ENCODE measurements at places on chromosomes 11 and 22.

- no peak for DNase-seq
These were observed 91.4 kb upstream of the CTSC start for GRCh38 chr11:88428959-88429358.

DNA sequence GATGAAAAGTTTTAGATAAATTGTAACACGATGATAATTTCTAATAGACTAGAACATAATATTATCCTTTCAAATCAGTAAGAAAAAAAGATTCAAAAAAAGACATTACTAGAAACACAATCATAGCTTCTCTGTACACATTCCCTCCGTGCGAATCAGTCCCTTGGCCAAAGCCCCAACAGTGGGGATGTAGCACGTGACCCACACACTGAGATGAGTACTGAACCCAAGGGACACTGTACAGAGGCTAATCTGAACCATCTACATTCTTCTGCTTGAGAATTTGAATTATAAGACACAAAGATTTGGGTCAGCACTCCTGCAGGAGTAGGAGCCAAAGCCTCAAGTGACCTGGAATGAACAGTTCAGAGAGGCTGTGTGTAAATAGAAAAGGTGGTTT is 353.7 kb downstream of the INSC start:
- no peak for DNase-seq

DNA sequence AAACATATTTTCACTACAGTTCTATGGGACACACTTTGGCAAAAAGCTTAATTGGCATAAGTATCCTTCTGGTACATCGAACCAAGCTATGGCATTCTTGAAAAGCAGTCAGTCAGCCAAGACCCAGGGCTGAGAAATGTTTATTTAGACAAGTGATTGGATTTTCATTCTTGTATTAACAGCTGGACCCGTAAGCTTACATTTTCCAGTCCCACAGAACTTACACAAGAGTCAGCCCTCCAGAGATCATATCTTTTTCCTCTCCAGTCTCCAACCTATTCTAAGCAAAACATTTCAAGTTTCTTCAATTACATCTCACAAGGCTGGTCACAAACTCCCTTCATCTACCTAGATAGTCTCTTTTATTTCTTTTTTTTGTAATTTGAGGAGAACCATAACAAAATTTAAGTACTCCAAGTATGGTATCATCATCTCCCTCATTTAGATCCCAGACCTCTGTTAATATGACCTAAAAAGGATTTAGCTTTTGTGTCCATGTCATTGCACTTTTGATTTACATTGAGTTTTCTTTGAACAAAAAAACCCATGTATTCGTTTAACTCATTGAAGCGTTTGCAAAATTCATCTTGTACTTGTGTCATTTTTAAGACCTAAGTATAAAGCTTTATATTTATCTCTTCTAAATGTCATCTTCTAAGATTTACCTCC is 67.9 kb upstream of the GRK3 start:
- no peak for DNase-seq

DNA sequence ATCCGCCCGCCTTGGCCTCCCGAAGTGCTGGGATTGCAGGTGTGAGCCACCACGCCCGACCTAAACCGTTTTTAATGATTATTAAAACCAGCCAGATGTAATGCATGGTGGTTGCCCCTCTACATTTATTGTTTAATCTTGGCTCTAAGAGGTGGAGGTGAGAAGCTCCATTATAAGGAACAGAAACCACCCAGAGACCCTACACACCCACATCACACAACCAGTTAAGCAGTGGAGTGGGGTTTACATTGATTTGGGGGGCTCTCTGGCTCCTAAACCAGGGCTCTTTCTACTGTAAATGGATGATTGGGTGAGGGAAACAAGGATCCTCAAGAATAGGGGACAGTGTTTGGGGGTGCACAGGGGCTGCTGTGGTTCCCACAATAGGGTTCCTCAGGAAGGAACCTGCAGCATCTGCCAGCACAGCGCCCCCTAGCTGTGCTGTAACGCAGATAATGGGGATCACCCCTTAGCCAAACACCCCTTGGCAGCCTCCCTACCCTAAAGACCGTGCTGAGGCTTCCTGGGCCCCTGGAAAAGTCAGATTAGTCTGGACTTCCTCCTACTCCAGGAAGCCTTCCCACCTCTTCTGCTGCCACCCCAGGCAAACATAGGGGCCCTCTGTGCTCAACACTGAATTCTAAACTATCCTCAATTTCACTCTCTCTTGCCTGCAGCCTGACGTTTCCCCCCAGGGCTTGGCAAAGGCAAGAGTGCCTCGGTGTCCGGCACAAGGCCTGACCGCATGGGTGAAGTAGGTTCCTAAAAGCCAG is 2.4 kb downstream of the MPST start:
- no peak for DNase-seq

GRCh38 chr11:28504555-28505110 is 396.4 kb downstream of the METTL15 start:
- no peak for DNase-seq

GRCh38 chr11:10906521-10906920 is 48.7 kb upstream of the ZBED5 start:
- peak; percentile 23 for DNase-seq

- DNase-seq: no peak
These were observed 70.8 kb downstream of the WNT11 start for GRCh38 chr11:76135491-76135890.

GRCh38 chr11:8032576-8033304 is 45.6 kb downstream of the EIF3F start:
- no peak for DNase-seq

DNA sequence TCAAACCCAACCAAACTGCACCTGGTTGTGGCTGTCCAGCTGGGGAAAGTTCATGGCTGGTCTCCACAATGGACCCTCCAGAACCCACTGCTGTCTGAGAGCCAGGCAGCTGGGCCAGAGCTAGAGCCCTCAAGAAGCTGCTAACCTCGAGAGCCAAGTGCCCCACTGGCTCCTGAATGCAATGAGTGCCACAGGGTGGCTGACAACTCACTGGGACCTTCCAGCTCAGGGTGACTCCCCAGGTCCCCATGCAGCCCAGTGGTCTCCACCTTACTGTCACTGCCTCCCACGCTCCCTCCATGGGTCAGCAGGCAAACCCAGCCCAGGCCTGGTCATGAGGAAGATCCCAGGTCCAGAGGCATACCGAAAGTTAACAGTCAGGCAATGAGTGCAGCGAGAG is 8.0 kb upstream of the CHST1 start:
- DNase-seq: no peak

Measured in HTR-8/SVneo (cell line).